ENCODE measurements at places on chromosomes 1 and 21.

GRCh38 chr21:28263974-28264373 lies 728.7 kb downstream of the LTN1 start:
- DNase-seq = no peak

GRCh38 chr1:210407207-210407886 lies 78.6 kb downstream of the HHAT start:
- no peak for DNase-seq

DNA sequence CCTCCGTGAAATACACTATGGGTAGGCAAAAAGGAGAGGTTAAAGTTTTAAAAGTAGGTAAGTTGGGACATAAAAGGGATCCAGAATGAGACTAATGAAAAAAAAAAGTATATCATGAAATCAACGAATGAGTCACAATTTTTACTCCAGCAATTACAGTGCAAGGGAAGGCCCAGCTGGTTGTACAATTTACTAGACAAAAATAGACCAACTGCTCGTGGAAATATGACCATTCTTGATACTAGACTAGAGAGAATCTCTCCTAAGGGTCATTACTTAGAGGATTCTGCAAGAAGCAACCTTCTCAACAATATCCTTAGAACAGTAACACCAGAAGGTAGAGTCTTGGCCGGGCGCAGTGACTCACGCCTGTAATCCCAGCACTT lies 55.1 kb upstream of the EFHD2 start:
- DNase-seq = no peak

DNA sequence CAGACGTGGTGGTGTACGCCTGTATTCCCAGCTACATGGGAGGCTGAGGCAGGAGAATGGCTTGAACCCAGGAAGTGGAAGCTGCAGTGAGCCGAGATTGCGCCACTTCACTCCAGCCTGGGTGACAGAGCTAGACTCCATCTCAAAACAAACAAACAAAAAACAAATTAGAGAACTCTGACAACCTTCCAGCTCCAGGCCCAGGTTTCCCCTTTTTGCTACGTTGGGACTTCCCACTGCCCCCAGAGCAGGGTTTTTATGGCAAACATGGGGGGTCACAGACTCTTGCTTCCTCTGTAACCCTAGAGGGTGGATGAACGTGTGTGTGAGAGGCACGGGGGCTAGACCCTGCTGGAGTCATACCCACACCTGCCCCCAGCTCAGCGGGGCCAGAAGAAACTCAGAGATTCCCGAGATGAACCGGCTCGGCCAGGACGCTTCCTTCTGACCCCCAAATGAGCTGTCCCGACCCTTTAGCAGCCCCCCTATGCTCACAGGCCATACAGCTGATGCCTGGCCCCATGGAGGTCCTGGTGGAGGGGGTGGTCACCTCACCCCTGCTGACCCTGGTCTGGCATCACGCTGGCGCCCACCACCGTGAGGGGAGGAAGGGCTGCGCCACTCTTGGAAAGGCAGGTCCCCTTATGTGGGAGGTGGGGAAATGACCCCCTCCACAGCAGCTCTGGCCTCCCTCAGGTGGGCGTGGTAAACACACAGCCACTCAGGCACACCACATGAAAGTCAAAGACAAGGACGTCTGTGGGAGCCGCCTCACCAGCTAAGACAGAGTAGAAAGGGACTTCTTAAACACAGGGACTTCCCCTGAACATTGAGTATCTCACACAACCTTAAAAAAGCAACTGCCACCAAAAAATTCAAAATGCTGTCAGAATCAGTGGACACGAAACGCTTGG lies 7.1 kb downstream of the GPR157 start:
- DNase-seq = no peak

- DNase-seq = no peak
Measured at GRCh38 chr1:112264553-112264952, 131.5 kb upstream of the CTTNBP2NL start.

GRCh38 chr1:90472775-90473174 lies 244.3 kb downstream of the BARHL2 start:
- no peak for DNase-seq

DNA sequence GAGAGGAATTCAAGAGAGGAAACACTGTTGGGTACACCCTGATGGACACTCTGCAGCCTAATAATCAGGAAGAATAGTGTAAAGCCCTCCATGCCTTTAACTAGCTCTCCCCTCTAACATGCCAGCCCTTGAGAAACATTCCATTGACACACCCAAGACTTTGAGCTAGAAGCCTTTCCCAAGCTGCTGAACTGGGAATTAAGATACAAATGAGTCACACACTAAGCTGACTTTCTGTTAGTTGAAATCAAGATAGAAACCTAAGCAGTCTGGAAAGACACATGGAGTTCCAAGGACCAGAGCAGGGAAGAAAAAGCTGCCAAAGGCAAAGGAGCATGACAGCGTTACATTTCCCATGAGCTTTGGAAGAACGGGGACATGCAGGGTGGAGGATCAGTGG lies 380.8 kb downstream of the NPHP4 start:
- DNase-seq = no peak

DNA sequence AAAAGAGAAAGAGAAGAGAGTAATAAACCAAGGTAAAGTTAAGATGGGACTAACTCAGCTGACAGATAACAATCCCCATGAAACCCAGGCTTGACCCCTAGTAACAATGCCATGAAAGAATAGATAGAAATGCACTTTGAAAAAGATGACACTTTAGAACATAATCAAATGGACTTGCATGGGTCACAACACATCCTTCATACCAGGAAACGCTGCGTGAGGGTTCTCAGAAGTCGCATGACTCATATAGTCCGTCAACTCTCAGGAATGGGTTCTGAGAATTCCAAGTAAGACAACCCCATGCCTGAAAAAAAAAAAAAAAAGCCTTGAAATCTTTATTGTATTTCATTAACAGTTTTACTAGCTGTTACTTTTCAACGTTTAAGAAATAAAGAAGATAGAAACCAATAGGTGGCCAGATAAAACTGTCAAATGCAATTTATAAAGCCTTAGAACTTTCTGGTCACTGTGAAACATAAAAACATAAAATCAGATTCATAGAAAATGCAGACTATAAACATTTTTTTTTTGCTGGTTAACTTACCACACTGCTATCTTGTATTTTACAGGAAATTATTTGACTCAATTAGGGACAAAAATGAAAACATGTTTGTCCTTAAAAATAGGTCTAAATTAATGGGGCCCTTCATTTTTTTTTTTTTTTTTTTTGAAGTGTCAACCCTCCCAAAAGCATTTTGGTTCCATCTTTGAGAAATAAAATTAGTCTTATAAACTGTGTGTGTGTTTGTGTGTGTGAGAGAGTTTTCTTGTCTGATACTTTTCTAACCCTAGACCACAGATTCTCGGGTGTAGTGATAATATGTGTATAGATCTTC lies 202.1 kb downstream of the NCAM2 start:
- no peak for DNase-seq

DNA sequence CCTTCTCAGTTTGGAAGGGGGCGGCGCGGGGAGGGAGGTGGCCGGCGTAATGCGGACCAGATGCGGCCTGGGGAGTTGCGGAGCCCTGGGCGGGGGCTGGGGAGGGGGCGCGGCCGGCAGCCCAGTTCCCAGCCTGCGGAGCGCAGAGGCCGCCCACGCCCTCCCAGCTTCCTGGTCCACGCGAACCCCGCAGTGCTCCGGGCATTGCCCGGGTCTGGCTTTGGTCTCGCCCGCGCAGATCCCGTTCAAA lies 695 bp downstream of the DMBX1 start:
- DNase-seq = no peak

- no peak for DNase-seq
Measured at GRCh38 chr1:197961449-197961848, 44.3 kb downstream of the LHX9 start.

DNA sequence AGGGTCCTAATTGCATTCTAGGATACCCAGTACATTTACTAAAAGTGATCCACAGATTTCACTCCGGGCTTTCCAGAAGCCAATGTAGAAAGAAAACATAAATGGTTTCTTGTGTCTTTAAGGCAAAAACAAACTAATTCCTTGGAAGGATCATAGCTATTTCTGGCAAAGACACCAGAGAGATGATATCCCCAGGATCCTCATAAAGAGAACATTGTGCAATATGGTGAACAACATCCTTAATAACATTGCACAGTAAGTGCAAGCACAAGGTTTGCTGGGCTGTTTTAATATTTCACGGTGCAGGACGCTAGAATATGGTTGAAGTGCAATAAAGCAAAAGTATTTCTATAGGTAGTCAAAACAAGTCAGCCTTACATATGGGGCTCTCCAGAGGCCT lies 83.0 kb downstream of the NTPCR start:
- DNase-seq = no peak

DNA sequence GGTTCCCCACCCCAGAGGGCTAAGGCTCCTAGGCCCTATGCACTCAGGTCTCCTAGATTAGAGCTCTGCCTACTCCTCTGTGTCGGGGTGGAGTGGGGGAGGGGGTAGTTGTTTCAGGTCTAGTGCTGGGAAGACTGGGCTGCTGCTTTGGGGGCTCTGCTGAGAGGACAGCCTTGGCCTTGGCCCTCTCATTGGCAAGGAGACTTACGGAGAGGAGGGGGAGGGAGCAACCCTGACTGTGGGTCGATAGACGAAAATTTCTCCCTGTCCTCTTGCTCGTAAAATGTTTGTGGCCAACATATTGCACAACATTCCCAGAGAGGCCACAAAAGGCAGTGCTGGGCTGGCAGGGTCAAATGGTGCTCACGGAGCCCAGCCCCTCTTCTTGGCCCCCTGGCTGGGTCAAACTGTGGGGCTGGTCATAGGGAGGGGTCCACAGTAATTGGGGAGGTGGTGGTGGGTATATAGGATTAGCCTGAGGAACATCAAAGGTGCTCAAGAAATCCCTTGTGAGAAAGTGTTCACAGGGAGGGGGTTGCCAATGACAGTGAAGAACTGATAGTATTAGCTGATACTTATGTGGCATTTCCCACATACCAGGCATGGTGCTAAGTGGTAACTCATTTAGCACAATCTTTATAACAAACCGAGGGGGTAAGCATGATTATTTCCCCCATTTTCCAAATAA lies 8.5 kb upstream of the DMBX1 start:
- DNase-seq = no peak

DNA sequence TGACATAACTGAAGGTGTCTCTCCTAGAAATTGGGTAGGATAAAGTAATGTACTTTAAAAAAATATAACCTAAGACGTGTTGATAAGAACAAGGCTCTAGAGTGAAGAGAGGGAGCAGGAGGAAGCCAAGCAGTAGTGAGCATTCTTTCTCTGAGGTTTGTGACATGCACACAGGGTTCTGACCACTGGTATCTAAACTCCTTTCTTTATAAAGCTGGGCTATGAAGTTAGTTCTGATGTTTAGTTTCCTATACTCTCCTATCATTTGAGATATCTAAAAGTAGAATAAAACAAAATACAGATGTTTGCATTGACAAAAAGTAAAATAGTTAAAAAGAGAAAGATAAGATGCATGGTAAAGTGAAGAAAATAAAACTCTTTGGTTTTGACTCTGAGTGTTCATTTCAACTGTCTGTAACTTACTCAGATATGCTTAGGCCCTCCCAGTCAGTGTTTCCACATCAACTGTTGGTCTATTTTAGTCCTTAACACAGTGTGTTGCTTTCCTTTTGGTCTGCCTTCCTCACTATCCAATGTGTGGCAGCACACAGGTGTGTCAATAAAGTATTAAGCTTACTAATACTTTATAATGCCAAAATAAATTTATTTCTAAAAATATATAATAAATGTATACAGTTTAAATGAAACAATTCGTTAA lies 543.5 kb downstream of the PTPRC start:
- no peak for DNase-seq

DNA sequence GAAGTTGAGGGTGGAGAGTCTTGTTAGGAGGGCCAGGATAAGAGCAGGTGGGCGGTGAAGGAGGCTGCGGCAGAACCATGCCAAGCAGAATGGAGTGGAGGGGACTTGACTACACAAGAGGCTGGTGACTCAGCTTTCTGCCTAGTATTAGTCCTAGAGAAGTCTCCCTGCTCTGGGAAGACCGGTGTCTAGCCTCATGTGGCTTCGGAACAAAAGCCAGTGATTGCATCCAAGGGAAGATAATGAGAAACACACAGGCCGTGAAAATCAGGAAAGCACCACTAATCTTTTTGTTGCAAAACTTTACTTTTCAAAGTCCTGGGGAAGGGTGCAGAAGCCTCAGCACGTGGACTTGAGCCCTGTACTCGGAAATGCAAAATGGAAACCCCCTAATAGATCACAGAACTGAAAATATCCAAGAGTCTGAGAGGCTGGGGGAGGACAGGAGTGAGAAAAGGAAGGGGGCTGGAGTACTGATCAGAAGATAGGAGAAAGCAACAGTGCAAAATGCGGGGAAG lies 31.4 kb downstream of the DDR2 start:
- DNase-seq = no peak

DNA sequence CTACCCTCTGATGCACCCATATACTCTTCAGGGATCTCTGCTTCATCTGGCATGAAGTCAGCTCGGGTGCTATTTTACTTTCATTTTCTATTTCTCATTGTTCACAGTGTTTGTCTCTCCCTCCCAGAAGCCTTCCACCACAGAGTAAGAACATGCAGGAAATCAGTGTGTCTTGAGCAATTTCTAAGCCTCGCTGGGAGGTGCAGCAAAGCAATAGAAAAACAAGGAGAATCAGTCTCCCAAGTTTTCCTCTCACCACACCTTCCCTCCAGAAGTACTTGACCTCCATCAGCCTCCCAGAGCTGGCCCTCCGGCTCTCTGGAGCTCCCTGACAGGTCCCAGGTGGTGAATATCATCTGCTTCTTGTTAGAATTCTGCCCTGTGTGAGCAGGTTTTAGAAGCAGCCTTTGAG lies 594.7 kb upstream of the CAMK1G start:
- DNase-seq = no peak

GRCh38 chr1:108049178-108049819 lies 84.3 kb upstream of the VAV3 start:
- DNase-seq = no peak

- DNase-seq = no peak
Measured at GRCh38 chr1:9201401-9202239, 33.0 kb upstream of the H6PD start.

- DNase-seq = no peak
Measured at GRCh38 chr21:36749935-36750575, 51.1 kb downstream of the SIM2 start.

DNA sequence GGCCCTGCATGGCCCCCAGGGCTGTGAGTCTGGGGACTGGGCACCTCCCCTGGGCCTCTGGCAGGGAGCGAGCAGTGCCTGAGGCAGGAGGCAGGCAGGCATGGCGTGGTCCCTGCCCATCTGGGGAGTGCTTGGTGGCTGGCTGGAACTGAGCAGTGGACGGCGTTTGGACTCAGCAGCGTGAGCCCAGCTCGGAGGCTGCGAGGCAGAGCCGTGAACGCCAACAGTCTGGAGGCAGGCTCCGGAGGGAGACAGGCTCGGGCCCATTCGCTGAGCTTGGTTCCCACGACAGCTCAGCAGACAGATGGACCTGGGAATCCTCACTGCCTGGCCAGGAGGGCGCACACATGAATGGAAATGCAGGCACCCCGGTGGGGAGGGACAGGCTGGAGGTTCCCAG lies 160.7 kb upstream of the POU3F1 start:
- DNase-seq = no peak

DNA sequence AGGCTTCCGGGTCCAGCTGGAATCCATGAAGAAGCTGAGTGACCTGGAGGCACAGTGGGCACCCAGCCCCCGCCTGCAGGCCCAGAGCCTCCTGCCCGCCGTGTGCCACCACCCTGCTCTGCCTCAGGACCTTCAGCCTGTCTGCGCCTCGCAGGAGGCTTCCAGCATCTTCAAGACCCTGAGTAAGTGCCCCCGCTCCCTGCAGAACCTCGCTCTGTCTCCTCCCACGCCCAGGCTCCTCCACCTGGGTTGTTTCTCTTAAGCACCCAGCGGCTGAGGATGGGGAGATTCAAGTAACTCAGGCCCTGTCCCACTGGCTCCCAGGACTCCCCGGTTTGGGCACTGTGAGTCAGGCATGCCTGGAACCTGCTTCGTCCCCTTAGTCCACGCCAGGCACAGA lies 1.5 kb downstream of the GUCA2B start:
- DNase-seq = no peak

GRCh38 chr1:105830571-105831146 lies 1225.8 kb upstream of the PRMT6 start:
- no peak for DNase-seq

Data from cortex of kidney (tissue), 1 donor.